Activated naive CD4-positive, alpha-beta T cell treated with anti-CD3 and anti-CD28 coated beads, Interleukin-2, amount 50 U/mL, for 16 hours (primary cell): ENCODE measurements at places on chromosomes 2 and 18.

GRCh38 chr18:39752351-39752750, 2186.8 kb upstream of the CELF4 start:
- DNase-seq, result no peak

- DNase-seq, result no peak
Observed at GRCh38 chr18:3037423-3037915, 24.5 kb upstream of the LPIN2 start.

DNA sequence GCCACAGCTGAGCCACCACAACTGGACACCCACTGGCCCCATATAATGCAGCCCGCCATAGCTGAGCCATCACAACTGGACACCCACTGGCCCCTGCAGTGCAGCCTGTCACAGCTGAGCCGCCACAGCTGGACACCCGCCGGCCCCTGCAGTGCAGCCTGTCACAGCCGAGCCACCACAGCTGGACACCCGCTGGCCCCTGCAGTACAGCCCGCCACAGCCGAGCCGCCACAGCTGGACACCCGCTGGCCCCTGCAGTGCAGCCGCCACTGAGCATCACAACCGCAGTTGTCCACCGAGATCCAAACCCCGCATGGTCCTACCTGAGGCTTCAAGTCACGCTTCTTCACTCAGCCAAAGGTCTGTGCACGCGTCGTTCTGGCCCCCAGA, 134.2 kb downstream of the PXDN start:
- no peak for DNase-seq

DNA sequence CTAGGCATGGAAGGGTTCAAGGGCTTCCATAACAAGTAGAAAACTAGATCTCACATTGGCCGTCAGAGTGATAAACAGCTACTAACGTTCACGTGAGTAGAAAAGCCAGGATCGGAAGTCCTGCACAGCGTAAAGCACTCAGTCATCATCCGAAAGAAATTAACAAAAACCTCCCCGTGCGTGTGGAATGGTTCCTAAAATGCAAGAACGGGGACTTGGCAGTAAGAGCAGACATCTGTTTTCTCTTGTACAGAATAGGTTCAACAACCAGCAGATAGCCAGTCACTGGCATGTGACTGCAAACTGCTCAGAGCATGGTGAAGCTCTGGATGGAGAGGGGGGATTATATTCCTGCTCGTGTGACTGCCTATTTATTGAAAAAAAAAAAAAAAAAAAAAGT, 106.9 kb upstream of the ITGB6 start:
- no peak for DNase-seq

- DNase-seq, result no peak
Observed at GRCh38 chr2:183001948-183002347, 36.3 kb downstream of the NCKAP1 start.

DNA sequence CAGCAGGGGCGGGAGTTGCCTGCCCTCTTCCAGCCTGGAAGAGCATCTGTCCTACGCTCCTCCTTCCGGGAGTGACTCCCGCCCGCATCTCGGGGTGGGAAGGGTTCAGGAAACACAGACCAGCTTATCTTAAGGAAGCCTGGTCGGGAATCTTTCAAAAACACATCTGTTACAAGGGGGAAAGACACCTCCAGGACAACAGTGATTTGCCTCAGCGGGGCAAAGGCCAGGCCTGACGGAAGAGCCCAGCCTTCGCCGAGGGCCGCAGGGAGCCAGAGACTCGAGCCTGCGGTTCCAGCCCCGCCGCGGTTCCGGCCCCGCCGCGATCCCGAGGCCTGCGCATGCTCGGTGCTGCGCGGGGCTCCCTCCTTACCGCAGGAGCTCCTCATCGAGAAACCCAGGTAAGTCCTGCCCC, 38.1 kb upstream of the TGIF1 start:
- DNase-seq, result peak; percentile 36

DNA sequence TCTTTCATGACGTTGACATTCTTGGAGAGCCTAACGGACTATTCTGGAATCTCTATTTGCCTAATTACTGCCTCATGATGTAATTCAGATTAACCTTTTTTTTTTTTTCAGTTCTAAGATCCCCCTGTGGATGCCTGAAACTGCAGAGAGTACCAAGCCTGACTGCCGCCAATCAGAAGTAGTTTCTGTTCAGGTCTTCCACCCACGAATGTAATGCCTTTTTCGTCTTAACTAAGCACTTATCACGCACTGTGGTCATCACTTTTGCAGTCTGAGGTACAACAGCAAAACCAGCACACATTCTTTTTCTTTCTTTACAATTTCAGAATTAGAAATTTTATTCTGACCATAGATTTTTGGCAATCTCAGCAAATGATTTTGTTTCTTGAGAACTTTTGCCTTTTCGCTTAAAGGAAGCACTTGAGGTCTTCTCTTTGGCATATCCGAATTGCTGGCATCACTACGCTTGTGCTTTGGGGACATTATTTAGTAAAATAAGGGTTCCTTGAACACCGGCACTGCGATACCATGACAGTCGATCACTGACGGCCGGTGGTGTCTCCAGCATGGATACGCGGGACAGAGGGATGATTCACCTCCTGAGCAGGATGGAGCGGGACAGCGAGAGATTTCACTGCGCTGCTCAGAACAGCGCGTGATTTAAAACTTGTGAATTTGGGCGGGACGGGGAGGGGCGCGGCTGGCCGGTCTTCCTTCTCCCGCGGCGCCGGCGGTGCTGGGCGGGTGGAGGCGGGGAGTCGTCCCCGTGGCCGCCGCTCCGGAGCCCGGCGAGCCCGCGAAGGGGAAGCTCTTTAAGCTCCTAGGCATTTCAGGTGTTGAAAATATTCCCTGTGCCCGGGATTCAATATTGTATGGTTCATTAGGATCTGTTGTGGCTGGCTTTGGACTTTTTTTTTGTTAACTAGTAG, 32.0 kb upstream of the GPR55 start:
- peak; percentile 32 for DNase-seq

- no peak for DNase-seq
Observed at GRCh38 chr18:48942554-48943261, 8.1 kb downstream of the SMAD7 start.

DNA sequence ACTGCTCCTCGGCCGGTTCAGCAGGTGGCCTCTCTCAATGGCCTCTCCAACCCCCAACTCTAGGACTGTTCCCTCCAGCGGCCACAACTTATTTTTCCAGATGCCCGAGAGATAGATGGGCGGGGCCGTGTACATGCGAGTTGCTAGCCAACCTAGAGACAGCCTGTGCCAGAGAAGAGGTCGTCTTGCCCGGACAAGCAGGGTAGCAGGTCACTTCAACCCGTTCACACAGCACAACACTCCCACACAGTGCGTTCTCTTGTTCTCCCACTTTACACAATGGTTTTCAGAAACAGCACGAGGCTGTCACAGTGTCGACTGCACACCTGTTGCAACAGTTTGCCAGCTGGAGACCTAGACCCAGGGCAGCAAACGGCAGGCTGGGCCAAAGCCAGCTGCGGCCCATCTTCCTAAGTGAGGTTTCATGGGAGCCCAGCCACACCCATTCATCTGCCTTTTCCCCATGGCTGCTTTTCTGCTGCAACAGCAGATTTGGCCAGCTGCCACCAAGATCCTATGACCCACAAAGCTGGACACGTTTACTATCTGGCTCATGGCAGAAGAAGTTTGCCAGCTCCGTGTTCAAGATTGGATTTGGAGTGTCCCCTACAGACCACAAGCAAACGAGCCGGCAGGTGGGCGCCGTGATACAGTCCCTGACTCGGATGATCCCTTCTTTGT, 7.3 kb upstream of the PRLH start:
- no peak for DNase-seq

DNA sequence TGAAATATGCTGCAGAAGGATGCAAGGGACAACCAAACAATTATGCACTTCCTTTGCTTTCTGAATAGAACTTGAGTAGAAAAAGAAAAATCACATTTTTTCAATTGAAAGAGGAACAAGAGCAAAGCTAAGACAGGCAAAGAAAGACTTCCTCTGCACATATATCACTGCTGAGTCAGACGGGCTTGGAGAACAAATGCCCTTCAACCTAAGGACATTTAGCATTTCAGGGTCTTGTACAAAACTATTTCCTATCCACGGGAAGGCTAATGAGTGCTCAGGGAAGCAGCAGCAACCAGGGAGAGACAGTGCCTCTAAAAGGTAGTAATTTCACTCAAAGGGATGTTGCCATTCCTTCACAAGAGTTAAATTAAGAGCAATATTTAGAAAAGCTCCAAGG, 570.0 kb upstream of the GCFC2 start:
- DNase-seq, result no peak

GRCh38 chr2:204315236-204315662, 230.0 kb upstream of the PARD3B start:
- no peak for DNase-seq

DNA sequence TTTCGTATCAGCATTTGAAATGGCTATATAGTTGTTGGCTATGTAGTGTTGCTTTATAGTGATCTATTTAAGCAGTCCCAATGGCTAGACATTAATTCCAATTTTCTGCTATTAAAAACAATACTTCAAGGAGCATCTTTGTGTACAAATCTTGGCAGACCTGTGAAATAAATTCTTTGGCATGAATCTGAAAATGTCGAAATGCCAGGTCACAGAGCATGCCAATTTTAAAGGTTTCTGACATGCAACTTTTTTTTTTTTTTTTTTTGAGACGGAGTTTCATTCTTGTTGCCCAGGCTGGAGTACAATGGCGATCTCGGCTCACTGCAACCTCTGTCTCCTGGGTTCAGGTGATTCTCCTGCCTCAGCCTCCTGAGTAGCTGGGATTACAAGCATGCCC, 26.8 kb upstream of the CABLES1 start:
- DNase-seq, result no peak

DNA sequence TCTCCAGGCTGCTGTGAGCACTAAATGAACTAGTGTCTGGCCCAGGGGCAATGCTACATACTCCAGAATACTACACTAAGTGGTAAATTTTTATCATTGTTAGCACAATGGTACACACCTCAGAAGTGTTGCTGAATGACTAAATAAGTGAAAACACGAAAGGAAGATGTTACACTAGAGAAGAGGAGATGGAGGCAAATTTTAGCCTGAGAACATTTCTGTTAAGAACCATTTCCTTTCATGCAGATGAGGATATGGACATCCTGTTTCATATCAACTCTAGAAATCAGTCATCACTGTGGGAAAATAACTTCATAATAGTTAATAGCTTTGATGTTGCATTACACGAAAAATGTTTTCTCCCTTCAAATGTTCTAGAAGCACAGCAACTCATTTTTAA, 117.6 kb upstream of the STK17B start:
- no peak for DNase-seq

GRCh38 chr2:20590704-20591515, 60.0 kb downstream of the HS1BP3 start:
- no peak for DNase-seq

DNA sequence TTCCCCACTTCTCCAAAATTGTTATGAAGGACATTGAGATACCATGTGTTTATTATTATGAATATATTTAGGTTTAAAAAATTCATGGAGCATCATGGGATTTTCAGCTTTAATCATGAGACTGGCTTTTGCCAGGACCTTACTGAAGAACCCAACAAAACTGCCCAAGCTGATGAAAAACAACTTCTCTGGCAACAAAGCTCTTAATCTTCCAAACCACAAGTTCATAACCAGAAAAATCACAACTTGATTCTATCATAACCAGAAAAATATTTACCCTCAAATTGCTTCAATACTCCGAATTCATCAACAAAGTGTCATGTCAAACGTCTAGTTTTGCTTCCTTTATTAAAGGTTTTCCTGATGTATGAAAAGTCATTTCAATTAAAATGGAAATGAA, 971.8 kb upstream of the ACVR2A start:
- no peak for DNase-seq

GRCh38 chr2:70330476-70330875, 28.6 kb upstream of the FAM136A start:
- no peak for DNase-seq

GRCh38 chr2:165793779-165794535, at the start of gene GALNT3:
Gene GALNT3, minus strand, starts transcription at chr2:165794247. Its CDS starts 23,547 bp downstream, at chr2:165770700.
- DNase-seq, result peak; percentile 26

GRCh38 chr18:59639821-59640220, 57.4 kb downstream of the CCBE1 start:
- no peak for DNase-seq

- no peak for DNase-seq
Observed at GRCh38 chr2:97871096-97871780, 124.5 kb downstream of the TMEM131 start.

DNA sequence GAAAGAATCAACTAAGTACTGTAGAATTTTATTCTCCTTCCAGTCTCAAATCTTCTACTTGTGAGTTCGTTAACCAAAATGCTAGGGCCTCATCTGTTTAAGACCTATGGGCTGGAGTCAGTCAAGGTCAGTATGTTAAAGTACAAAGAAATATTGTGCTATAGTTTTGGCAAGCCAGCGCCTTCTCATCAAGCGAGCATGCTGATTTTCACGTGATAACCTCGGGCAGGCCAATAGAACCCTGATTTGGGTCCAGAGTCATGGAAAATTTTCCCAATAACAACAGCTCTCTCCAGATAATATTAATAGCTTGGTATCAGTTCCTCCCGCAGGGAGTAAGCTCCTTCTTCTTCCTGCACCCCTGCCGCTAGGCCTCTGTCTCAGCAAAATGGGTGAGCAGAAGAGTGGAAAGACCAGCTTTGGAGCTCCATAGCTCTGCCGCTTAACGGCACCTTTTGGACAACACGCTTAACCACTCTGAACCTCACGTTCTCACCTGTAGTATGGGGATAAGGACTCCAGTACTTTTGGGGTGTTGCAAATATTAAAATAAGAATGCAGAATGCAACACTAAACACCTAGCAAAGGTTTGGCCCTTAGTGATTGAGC, 11.7 kb downstream of the CABLES1 start:
- no peak for DNase-seq

DNA sequence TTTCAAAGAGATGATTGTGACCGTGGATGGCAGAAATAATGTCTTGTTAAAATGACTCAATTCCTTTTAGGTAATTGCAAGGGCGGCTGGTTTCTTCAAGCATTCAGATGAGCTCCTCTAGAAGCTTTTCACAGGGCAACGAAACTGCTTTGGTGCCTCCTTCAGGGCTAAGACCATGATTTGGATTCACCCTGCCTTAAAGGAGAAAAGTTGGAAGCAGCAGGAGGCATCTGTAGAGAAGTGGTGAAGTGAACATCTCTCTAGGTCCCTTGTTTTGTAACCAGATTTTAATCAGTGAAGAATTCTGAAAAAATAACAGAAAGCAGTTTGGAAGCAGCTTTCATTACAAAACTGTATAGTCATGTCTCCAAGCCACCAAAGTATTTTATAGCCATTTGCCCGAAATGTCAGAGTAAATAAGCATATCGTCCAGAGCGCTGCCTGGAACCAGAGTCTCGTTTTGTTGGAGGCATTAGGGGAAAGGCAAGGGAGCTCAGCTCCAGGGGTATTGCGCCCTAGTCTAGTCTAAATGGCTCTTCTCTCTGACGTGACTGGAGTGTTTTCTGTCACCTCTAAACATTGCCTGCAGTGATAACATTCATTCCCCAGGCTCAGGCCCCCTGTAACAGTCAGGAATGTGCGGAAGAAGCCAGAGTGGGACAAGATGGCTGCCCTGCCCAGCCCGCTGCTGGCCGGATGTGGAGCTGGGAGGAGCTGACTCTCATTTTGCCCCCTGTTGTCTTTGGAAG, 57.8 kb upstream of the ITGB6 start:
- DNase-seq, result no peak

DNA sequence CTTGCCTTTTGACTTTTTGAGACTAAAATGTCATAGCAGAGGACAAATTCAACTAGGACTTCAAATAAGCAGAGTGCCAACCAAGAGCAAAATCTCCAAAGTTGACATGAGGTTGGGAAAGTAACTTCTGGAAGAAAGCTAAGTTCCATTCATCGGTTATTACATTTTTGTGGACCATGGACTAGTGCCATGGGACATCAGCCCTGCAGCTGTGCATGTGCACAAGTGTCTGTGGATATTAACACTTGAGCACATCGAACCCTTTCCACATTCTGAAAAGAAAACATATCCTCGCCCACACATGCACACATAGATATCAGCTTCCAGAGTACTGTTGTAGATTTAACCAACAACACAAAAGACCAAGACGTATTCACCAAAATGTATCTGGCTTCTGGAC, 262.6 kb downstream of the NYAP2 start:
- no peak for DNase-seq
